Activated T-helper 17 cell treated with anti-CD3 and anti-CD28 coated beads, Interleukin-2, amount 50 U/mL, for 72 hours (primary cell): ENCODE measurements at places on chromosomes 6 and 20.

- H3K27me3 ChIP-seq, result no peaks in the 10 kb centered on the region
- H3K27ac ChIP-seq, result peak overlapping the region; percentile 61
- H3K4me3 ChIP-seq, result peak overlapping the region; percentile 40
- peak; percentile 97 for ATAC-seq
- peaks cover 41% of the 10 kb centered on the region for H3K4me1 ChIP-seq
- H3K36me3 ChIP-seq, result peaks cover 55% of the 10 kb centered on the region
Observed at GRCh38 chr6:12113190-12113577, 101.1 kb downstream of the HIVEP1 start.

DNA sequence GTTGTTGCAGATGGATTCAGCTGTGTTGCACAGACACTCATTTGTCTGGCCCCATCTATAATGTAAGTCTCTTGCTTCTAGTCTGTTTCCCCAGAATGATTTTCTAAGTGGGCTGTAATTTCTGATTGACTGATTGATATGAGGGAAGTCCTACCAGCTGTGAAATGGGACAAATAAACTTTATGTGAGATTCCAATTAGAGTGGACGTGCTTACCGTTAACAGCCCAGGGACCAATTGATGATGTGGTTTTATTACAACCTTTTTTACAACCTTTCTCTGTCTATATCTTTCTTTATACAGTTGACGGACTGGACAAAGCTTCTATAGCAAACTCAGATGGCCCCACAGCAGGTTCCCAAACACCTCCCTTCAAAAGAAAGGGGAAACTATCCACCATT, 33.9 kb downstream of the PHACTR2 start:
- no peak overlapping the region for H3K27ac ChIP-seq
- H3K27me3 ChIP-seq, result no peaks in the 10 kb centered on the region
- ATAC-seq, result no peak
- no peak overlapping the region for H3K4me3 ChIP-seq
- H3K36me3 ChIP-seq, result peaks cover 10% of the 10 kb centered on the region
- peaks cover 14% of the 10 kb centered on the region for H3K4me1 ChIP-seq

DNA sequence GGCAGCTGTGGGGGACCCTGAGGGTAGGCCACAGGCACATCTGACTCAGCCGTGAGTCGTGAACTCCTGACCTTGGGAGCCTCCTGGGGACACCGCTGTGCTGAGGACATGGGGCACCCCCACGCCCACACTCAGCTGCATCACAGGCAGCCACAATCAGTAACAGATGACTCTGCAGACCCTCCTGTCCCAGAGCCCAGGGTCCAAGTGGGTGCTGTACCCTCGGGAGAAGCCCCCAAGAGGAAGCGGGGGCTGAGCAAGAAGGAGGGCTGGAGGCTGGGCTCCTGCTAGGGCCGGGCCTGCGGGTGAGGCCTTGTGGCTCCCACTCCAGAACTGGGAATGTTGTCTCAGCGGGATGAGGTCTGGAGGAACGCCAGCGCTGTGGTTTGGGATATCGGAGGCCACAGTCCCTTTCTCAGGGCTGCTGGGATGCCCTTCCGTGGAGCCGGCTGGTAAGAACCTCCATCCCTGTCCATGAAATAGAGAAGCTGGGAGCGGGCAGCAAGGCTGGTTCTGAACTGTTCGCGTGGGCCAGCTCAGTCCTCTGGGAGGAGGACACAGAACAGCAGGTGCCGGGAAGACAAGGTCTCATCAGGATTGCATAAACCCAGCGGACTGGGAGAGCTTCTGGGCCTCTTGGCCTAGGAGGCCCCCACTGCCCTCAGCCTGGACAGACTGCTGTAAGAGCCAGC, 3.1 kb upstream of the LAMA5 start:
- H3K4me3 ChIP-seq, result no peak overlapping the region
- H3K27me3 ChIP-seq, result peaks cover 20% of the 10 kb centered on the region
- no peaks in the 10 kb centered on the region for H3K36me3 ChIP-seq
- H3K27ac ChIP-seq, result no peak overlapping the region

DNA sequence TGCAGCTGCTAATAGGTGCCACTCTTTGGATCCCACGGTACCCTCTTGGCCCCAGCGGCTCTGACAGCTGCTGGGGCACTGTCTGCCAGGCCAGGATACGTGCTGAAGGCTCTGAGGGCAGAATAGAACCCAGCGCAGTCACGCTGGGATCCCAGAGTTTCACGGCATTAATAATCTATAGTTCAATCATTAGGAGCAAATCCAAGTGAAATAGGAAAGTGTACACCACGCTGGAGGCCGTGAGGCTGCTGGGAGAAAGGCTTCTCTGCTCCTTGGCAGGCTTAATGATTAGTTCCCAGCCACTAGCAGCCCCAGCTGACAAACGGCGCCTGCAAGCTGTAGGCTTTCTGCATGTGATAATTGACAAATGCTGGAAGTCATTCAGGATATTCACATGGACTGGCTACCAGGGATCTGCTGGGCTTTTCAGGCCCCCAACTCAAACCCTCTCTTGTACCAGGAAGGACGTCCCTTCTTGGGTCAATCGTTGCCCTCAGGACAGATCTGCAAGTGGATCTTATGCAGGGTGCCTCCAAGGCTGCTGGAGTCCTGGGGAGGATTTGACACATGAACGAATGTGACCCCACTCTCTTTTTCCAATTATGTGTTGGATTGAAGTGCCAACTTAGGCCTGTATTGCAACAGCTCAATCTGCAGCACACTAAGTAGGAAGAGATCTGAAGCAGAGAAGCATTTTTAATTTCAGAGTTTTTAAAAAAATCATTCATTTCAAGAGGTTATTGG, 50.1 kb upstream of the INSM1 start:
- H3K27ac ChIP-seq, result no peak overlapping the region
- no peaks in the 10 kb centered on the region for H3K36me3 ChIP-seq
- no peaks in the 10 kb centered on the region for H3K27me3 ChIP-seq
- ATAC-seq, result no peak

DNA sequence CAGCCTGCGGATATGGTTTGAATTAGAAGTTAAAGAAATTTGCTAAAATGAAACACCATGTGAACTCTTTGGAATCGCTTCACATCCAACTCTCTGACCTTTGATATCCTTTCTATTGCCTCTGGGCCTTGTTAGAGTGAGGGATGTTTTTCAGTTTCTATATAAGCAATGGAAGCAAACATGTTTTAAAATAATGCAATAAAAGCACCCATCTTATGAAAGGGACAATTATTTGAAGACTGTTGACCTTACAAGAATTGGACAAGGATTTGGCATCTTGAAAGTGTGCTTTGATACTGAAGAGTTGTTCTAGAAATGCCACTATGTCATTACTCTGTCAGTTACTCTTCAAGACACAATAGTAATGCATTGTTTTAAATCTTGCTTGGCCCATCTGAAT, 221.4 kb downstream of the PLCB4 start:
- no peak overlapping the region for H3K4me3 ChIP-seq
- no peaks in the 10 kb centered on the region for H3K4me1 ChIP-seq

GRCh38 chr6:14312587-14312986, 195.0 kb downstream of the CD83 start:
- no peaks in the 10 kb centered on the region for H3K4me1 ChIP-seq
- no peaks in the 10 kb centered on the region for H3K36me3 ChIP-seq
- no peak for ATAC-seq
- no peak overlapping the region for H3K27ac ChIP-seq

DNA sequence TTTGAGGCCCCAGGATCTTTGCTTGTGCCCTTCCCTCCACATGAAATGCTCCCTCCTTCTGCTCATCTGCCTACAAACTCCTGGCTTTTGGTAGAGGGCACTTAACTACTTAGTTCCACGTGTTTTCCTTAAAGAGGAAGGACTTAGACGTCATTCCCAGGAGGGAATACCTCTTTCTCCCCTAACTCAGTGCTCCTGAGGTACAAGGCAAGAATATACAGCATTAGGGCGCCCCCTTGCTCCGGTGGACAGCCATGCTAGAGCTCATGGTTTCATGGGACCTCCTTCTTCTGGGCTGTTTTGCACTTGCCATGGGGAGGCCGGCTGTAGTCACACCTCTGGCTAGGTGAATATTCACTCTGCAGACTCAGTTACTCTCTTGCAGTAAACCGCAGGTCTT, 93.8 kb upstream of the LY86 start:
- no peak overlapping the region for H3K27ac ChIP-seq
- H3K4me1 ChIP-seq, result no peaks in the 10 kb centered on the region
- ATAC-seq, result peak; percentile 40

- no peak overlapping the region for H3K27ac ChIP-seq
- H3K4me3 ChIP-seq, result no peak overlapping the region
- no peaks in the 10 kb centered on the region for H3K4me1 ChIP-seq
Observed at GRCh38 chr6:166608774-166609173, 18.3 kb downstream of the RPS6KA2 start.

GRCh38 chr6:11356404-11357155, 124.1 kb upstream of the NEDD9 start:
- H3K4me3 ChIP-seq, result peak overlapping the region; percentile 72
- no peaks in the 10 kb centered on the region for H3K27me3 ChIP-seq
- peaks cover 76% of the 10 kb centered on the region for H3K36me3 ChIP-seq
- peaks cover 76% of the 10 kb centered on the region for H3K4me1 ChIP-seq
- no peak for ATAC-seq
- H3K27ac ChIP-seq, result peak overlapping the region; percentile 72

- H3K36me3 ChIP-seq, result peaks cover 5% of the 10 kb centered on the region
- no peak for ATAC-seq
- H3K4me1 ChIP-seq, result no peaks in the 10 kb centered on the region
- no peak overlapping the region for H3K4me3 ChIP-seq
- no peaks in the 10 kb centered on the region for H3K27me3 ChIP-seq
Observed at GRCh38 chr6:154960299-154960843, 34.7 kb upstream of the TIAM2 start.

- H3K4me3 ChIP-seq, result no peak overlapping the region
- no peak for ATAC-seq
- no peak overlapping the region for H3K27ac ChIP-seq
- no peaks in the 10 kb centered on the region for H3K27me3 ChIP-seq
- no peaks in the 10 kb centered on the region for H3K4me1 ChIP-seq
- no peaks in the 10 kb centered on the region for H3K36me3 ChIP-seq
Observed at GRCh38 chr6:15675536-15676220, 12.8 kb upstream of the DTNBP1 start.
